Activated T-helper 2 cell treated with anti-CD3 and anti-CD28 coated beads, Interferon-gamma antibody, Interleukin-2, Interleukin-4, amounts not matched to agents 10 μg/mL and 5 μg/mL and 100 μg/mL, durations not matched to agents 14 hours and 24 hours and 36 hours (primary cell): ENCODE measurements at places on chromosomes 2 and 18. TPM values are rescaled to one million over a fixed set of nuclear protein-coding genes. Genes with fewer than 3 reads are reported as not detected.

DNA sequence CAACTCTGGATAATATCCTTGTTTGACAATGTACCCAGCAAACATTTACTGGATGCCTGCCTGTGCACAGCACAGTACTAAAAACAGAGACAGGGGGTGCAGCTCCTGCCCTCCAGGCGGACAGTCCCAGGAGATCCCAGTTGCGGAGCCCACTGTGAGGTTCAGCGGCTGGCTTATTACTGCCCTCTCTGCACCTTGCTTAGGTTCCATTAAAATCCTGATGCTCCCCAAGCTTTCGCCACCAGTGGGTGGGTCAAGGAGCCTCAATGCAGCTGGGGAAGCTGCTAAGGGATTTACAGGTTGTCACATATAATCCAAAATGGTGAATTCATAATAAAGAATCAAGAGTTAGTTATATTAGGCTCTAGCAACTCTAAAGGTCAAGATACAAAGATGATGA lies 38.3 kb downstream of the CRACDL start:
- no peak for DNase-seq

DNA sequence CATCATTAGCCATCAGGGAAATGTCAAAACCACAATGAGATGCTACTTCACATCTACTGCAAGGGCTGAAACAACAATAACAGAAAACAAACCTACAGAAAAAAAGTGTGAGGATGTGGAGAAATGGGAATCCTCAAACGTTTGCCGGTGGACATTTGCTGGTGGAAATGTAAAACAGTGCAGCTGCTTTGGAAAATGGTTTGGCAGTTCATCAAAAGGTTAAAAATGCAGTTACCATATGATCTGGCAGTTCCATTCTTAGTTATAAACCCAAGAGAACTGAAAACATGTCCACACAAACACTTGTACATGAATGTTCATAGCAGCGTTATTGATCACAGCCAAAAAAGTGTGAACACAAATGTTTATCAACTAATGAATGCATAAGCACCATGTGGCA lies 44.2 kb downstream of the PROC start:
- DNase-seq, result no peak

DNA sequence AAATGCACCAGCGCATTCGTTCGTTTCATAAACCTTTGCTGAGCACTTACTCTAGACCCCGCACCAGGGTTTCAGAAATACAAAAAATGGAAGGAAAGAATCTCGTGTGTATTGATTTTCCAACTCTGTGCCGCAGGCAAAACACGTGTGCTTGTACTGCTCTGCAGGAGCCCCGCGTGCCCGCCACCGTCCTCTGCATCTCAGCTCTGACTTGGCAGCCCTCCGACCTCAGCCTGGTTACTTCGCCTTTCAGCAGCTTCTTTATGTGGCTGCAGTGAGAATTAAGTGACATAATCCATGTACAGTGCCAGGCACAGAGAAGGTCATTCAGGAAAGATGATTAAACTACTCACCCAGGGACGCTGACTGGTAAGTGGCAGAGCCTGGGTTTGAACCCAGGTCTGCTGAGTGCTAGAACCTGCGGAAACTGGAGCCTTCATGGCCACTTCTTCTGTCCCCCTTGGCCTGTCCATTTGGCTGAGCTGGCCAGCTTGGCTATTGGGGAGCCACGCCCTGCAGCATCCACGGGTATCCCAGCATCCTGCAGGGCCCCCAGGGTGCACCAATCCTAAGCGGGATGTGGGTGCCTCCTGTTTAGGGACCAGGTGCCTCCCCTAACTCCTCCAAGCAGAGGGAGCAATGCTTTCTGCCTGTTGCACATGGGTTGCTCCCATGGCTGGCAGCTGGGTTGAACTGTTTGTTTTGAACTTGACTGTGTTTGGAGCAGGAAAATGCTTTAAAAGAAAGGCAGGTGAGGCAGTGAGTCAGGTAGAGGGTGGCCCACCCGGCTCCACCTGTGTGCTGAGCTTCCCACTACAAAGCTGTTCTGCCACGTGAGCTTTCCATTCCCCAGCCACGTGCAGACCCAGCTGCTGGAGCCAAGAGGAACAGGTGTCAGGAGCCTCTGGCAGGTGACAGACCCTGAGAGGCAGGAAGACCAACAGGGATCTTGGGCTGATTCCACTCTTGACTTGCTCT lies 34.3 kb downstream of the INHBB start:
- DNase-seq, result no peak

- no peak for DNase-seq
Measured at GRCh38 chr2:182558564-182558963, 131.7 kb upstream of the PDE1A start.

DNA sequence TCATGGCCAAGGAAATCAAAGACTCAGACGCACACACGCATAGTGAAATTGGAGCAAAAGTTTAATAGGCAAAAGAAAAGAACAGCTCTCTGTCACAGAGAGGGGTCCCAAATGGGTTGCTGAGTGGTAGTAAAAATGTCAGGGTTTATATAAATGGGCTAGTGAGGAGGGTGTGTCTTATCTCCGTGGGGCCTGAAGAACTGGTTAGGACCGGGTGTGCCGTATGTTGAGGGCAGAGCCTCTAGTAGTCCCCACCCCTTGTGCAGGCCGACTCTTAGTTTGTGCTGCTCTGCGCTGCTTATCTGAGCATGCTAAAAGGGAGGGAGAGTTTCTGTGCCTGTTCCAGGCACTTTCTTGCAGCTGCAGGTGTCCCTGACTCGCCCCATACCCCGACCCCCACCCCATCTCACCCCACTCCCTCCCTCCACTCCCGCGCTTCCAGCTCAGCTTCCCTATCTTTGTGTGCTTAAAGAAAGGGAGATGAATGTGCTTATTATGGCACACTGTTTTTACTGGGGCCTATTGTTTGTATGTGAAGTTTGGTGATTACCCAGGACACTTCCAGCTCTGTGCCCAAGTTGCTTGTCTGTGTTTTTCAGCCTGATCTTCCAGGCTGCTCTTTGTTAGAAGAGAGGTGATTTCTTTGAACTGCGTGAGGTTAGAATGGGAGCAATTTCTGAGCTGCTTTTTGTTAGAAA lies 167.4 kb downstream of the SPAG16 start:
- no peak for DNase-seq

DNA sequence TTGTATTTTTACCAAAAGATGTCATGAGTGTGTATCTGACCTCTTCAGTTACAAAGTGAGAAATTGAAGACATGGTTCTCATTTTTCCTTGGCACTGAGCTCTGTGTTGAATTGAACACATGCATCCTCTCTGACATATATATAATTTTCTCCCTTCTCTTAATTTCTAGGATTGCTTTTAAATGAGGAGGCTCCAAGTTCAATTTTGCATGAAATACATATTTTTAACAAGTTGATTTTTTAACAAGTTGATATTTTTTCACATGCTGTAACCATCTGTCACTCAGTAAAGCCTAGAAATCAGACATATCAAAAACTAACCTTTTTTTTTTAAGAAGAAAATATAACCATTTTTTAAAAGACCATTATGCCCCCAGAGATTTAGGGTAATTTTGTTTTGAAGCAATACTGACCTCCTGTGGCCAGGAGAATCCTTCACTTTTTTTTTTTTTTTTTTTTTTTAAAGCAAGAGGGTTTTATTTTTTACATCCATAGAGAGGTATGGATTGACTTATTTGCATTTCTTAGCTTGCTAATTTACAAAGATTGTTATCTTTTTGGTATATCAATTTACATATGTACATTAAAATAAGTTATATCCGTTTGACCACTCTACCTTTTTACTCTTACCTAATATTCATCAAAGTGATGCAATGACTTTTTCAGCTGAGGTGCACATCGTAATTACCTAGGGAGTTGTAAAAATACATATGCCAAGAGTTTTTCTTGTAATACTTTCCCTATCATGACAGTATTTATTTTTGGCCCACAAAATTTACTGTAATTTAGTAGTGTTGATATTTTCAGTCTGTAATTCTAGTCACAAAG lies 161.8 kb downstream of the SOCS6 start:
- DNase-seq, result no peak

- no peak for DNase-seq
Measured at GRCh38 chr2:68428126-68428525, 39.0 kb downstream of the FBXO48 start.

DNA sequence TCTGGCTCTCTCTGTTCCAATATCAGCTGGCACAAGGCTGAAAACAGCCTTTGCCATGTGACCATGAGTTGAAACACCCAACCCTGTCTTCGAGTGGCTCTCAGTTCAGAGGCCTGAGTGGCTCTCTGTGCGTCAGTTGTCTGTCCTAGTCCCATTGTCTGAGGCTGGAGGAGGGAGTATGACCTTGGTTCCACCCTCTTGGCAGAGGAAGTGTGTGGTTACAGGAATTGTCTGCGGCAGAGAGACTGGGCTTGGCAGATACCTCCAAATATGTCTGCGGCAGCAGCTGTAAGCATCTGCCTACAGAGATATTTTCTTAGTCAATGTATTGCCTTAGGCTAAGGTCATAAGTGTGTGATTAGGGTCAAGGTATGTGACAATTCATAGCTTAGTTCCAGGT lies 32.6 kb downstream of the CNGA3 start:
- no peak for DNase-seq

DNA sequence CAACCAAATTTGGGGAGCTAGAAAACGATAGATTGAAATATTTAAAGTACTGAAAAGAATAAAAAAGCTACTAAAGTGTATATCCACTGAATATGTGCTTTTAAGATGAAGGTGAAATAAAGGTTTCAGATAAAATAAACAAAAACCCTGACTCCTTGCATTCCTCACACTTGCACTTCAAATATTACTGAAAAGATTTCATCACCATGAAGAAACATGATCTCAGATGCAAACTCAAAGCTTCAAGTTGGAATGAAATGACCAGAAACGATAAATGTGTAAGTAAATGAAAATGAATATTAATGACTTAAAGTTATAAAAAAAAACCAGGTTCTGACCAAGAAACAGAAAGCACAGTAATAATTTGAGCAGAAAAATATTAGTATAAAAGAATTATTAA lies 1246.0 kb upstream of the ACVR2A start:
- DNase-seq, result no peak

DNA sequence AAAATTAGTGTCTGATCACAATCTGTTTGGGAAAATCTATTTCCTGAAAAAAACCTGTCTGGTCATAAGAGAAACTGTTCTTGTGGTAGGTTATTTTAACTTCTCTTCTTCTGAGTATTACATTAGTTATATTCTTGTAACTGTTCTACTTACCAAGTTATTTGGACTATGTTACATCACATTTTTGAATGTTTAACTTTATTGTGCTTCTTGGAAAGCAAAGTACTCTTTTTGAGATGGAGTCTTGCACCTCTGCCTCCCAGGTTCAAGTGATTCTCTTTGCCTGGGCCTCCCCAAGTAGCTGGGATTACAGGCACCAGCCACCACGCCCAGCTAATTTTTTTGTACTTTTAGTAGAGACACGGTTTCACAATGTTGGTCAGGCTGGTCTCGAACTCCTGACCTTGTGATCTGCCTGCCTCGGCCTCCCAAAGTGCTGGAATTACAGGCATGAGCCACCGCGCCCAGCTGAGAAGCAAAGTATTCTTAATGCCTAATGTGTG lies 39.4 kb downstream of the AFTPH start:
- no peak for DNase-seq

GRCh38 chr2:98564541-98565132 lies 43.7 kb downstream of the COA5 start:
- DNase-seq, result no peak

GRCh38 chr18:35753306-35753910 lies 171.9 kb downstream of the GALNT1 start:
- DNase-seq, result no peak

- DNase-seq, result no peak
Measured at GRCh38 chr2:127747621-127748020, 46.3 kb downstream of the SFT2D3 start.

GRCh38 chr18:457140-457519 lies 43.4 kb downstream of the COLEC12 start:
- DNase-seq, result no peak

- no peak for DNase-seq
Measured at GRCh38 chr2:28610583-28611201, 114.8 kb downstream of the PLB1 start.

DNA sequence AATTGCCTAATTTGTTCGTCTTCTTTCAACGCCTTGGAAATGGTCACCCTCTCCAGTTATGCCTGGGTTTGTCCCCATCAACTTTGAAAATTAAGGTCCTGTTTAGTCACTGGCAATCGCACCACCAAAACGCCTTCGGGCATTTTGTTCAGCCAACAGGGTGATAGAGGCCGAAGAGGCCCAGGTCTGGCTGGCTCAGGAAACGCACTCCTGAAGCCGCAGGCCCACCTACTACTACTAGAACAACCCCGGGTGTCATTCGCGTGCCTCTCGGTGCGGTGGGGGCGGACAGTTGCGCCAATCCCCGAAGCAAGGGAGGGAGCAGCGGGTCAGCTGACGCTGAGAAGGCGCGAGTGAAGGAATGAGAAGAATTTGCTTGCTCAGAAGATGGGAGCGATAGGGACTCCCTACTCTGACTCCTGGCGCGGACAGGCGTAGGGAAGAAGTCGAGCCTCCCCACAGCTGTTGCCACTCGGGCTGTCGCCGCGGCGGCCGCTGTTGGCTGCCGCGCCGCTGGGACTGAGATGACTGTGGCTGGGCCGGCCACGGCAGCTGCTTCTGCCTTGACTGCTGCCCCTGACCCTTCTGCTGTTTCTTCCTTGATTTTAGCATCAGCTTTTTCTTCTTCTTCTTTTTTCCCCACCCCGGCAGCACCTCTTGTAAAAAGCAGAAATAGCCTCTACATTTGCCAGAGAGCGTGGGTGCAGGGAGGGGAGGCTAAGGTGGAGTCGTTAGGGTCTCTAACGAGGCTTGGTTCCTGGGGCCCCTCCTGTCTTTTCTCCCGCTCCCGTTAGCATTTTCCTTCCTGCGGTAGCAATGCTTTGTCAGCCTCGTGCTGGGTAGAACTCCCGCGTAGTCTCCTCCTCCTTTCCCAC lies 387.6 kb downstream of the FIGN start:
- DNase-seq, result no peak

- no peak for DNase-seq
Measured at GRCh38 chr18:67730886-67731285, 214.4 kb upstream of the DSEL start.

GRCh38 chr2:55782528-55783173 lies 89.0 kb upstream of the PNPT1 start:
- DNase-seq, result no peak

- no peak for DNase-seq
Measured at GRCh38 chr2:10614939-10615338, 74.8 kb downstream of the NOL10 start.

- no peak for DNase-seq
Measured at GRCh38 chr2:192327576-192327975, 132.8 kb upstream of the TMEFF2 start.

GRCh38 chr2:27683390-27684071 lies 19.8 kb downstream of the SLC4A1AP start:
- peak; percentile 78 for DNase-seq

The VPS4B gene
- 53.8 and 56.1 TPM in 2 replicates for total RNA-seq

The KIAA2012 gene
- not detected in 2 replicates for total RNA-seq

The LIMS4 gene
- 0.21 TPM in 1 of 2 replicates, not detected in the other for total RNA-seq

The RESP18 gene
- not detected in 2 replicates for total RNA-seq

The STEAP3 gene
- total RNA-seq, result 0.55 and 0.78 TPM in 2 replicates

The SERPINB7 gene
- total RNA-seq, result not detected in 2 replicates

The POMC gene
- total RNA-seq, result 5.8 and 6.7 TPM in 2 replicates

The ABCB11 gene
- 0.02 TPM in 1 of 2 replicates, not detected in the other for total RNA-seq

The TEKT4 gene
- total RNA-seq, result 0.34 TPM in 1 of 2 replicates, not detected in the other

The FAM110C gene
- total RNA-seq, result 5.3 and 5.7 TPM in 2 replicates

The STAT4 gene
- total RNA-seq, result 92.2 and 96.9 TPM in 2 replicates
